NCI-H524 (cell line): ENCODE measurements at places on chromosomes 13 and 19.
A peak's percentile ranks its signal among the peaks of the same experiment; 100 is the strongest.

GRCh38 chr13:85186356-85187045, 612.7 kb downstream of the SLITRK6 start:
- no peak for DNase-seq

DNA sequence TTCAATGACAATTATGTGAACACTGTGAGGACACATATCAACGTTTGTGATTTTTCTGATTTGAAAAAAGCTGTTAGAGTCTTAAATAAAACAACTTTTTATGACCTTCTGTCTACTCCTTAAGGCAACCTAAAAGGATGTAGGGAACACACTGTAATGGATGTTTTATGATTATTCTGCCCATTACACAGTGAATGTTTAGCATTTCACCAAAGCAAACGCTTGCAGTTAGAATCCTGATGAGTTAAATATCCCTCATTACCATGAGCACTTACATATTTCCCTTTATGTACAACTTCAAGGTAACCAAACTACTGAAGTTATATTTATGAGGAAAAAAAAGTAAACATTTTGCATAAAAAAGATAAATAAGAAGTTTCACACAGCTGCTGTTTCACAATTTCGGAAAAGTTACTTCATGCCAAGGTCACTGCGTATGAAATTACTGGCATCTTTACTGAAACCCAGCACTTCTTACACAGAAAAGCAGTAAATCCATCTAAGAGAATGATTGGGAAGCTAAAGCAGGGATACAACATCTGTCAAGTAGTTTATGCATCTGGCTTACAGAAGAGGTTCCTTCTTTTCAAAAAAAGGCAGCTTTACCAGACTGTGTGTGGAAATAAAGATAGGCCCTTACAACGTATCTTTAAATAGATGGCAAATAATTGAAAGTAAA, 733.7 kb upstream of the ATXN8OS start:
- peak; percentile 32 for DNase-seq

DNA sequence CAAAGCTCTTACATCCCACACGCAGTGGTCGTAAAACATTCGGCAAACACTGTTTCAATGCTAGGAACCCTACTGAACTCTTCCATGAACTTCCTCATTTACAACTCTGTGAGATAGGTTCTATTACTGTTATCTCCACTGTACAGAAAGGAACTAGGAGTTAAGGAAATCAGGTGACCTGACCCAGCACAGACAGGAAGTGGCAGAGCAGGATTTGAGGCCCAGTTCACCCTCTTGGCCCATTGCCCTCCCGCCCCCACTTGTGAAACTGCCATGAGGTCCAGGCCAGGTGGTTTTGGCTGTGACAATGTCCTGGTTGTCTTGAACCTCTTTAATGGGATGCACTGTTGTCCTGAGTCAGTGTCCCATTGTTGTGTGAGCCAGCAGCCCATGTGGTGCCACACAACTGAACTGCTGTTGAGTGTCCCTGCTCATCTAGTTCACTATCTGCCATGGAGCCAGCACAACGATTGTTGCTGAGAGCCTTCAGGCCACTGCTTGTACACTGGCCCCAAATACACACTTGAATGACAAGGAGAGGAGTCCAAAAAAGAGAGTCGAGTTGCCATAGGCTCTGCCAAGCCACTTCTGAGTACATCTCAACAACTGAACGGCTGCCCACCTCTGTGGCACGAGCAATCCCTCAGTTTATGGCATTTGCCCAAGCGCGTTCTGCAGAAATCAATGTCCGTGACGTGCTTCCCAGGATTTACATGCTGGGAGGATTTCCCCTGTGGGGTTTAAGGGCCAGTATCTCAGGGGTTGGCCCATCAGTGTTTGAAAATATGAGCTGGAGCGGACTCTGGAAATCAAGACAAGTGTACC, 484.6 kb downstream of the TSHZ3 start:
- DNase-seq = no peak

GRCh38 chr13:59363947-59364346, 799.8 kb downstream of the DIAPH3 start:
- no peak for DNase-seq

DNA sequence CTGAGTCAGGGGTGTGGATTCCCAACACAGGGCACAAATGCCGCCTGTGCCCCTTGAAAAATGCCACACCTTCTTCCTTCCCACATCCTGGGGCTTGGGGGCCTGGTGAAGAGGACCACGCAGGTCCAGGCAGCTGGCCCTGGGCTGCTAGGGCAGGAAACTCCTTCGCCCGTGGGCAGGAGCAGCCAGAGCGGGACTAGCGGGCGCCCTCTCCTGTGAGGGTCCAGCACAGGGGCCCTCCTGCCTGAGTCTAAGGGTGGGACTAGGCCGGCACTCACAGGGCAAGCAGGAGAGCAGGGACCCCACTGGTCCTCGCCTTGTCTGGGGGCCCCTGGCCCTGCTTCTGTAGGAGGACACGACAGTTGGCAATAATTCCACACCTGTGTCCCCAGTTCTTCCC, 7.5 kb upstream of the CEBPA start:
- no peak for DNase-seq

DNA sequence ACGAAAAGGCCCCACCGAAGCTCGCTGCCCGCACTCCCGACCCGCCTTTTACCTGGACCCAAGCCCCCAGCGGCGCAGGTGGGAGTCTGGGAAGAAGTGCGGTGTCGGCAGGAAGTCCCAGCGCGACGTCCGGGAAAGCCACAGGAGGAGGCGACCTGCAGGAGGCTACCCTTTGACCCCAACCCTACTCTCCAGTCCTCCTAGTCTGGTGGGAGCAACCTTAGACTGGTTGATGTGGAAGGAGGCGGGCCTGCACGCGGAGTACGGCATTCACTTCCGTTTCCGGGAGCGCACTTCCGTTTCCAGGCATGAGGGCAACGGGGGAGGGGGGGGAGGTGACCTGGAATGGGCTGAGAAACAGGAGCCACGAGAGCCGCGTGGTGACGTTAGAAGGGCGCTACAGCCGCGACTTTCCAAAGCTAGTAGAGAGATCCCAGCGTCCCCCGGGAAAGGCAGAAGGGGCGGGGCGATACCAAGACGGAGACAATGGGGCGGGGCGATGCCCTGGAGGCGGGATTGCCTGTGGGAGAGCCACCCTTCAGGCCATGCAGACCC, 28.5 kb downstream of the ZNF266 start:
- DNase-seq = peak; percentile 62

DNA sequence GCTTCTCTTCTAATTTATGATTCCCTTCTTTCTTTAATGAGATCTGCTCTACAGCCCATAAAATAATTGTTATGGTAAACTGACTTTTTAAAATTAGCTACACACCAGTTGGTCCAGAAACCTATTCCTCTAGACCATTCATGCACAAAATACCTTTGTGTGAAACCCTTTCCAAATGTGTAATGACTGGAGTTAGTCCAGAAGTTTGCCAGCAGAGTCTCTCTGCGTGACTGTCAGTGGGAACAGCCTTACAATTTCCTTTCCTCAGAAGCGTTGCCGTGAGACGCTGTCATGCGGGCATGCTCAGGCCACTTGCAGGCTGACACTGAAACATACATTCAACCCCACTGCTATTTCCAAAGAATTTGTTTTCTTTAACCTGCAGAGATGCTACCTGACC, 965.2 kb downstream of the PCDH9 start:
- no peak for DNase-seq

- no peak for DNase-seq
These were observed 44.8 kb upstream of the ARGLU1 start for GRCh38 chr13:106612688-106613087.

GRCh38 chr19:50427997-50428425, 4.7 kb upstream of the MYBPC2 start:
- no peak for DNase-seq
